ENCODE measurements at places on chromosomes 6 and 20.

- DNase-seq, result no peak
Measured at GRCh38 chr20:23367770-23368169, 5.8 kb downstream of the GZF1 start.

- DNase-seq, result peak; percentile 44
Measured at GRCh38 chr6:17392978-17393891, at the start of gene CAP2. Gene CAP2, plus strand, starts transcription at chr6:17393595. Its CDS starts 27,961 bp downstream, at chr6:17421556.

- no peak for DNase-seq
Measured at GRCh38 chr6:7542065-7542873, 798 bp downstream of the DSP start.

- no peak for DNase-seq
Measured at GRCh38 chr6:20313960-20314530, 87.6 kb upstream of the E2F3 start.

DNA sequence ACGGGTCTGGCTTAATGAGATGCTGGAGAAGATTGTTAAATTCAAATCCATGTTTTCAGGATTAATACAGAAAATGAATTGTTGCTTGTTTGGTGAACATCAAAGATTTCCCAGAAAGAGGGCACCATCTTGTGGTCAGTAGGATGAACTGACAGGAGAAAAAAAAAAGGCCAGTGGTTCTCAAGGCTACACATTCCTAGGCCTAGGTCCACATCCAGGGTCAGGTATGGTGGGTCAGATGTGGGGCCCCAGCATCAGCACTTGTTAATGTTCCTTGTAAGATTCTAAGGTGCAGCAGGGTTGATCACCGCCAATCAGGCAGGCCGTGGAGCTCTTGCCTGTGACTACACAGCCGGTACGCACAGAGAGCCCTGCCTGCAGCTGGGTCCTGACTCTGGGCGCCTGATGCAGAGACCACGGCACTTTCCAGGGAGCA is 34.0 kb upstream of the FOXO3 start:
- DNase-seq, result peak; percentile 45

DNA sequence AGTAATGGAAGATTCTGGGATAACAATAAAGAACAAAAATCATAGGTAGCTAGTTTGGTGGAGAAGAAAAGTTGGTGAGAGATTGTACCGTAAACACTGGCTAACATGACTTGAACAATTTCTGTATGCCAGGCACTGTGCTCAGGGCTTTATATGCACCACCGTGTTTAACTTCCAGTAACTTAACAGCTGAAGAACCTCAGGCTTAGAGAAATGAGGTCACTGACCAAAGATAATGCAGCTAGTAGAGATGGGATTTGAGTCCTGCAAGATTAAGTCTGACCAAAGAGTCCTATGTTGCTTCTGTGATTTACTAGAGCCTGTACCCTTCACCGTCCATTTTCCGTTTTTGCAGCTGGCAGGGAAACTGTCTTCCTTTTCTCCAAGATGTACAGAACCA is 2.7 kb downstream of the CSTF1 start:
- DNase-seq, result no peak

DNA sequence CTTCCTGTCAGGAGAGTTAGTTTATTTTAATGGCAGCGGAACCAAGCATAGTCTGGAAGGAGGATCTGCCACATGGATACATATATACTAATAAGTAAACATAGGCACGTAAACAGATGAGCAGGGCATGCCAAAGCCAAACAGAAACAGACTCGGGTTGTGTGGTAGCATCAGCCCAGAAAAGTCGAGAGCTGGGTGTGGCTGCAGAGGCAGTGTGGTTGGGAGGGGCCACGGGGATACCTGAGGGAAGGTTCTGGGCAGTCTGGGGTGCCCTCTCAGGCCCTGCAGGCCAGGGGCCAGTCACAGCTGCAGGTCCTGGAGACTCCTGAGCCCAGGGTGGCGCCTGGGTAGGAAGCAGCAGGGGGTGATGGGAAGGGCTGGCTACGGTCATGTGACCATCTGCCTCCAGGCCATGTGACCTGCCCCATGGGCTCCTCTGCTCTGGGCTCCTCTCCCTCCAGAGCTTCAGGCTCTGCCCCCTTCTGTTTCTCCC is 42.8 kb upstream of the MRPS10 start:
- DNase-seq, result no peak

GRCh38 chr6:136969930-136970329 is 47.8 kb downstream of the SLC35D3 start:
- peak; percentile 62 for DNase-seq

- peak; percentile 79 for DNase-seq
Measured at GRCh38 chr6:81820980-81821379, 68.5 kb upstream of the TENT5A start.

GRCh38 chr6:100968949-100969348 is 87.8 kb upstream of the ASCC3 start:
- DNase-seq, result no peak

- DNase-seq, result no peak
Measured at GRCh38 chr20:51591871-51592270, 49.4 kb upstream of the NFATC2 start.

DNA sequence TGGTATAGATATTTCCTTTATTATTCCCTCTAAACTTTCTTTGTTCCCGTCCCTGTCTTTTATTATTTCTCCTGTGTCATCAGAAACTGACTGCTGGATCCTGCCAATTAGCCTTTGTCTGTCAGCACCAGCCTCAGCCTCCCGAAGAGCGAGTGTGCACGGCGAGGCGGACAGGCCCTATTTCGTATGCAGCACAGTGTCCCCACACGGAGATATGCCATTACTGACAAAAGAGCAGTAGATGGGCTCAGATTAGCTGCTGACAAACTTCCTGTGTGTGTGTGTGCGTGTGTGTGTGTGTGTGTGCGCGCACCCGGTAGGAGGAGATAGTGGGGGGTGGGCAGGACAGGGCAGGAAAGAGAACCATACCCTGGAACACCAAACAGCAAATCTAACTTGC is 99.5 kb upstream of the ZFP64 start:
- DNase-seq, result no peak

GRCh38 chr6:21780141-21780540 is 186.6 kb downstream of the SOX4 start:
- no peak for DNase-seq

GRCh38 chr6:139825935-139826374 is 451.5 kb upstream of the CITED2 start:
- no peak for DNase-seq

DNA sequence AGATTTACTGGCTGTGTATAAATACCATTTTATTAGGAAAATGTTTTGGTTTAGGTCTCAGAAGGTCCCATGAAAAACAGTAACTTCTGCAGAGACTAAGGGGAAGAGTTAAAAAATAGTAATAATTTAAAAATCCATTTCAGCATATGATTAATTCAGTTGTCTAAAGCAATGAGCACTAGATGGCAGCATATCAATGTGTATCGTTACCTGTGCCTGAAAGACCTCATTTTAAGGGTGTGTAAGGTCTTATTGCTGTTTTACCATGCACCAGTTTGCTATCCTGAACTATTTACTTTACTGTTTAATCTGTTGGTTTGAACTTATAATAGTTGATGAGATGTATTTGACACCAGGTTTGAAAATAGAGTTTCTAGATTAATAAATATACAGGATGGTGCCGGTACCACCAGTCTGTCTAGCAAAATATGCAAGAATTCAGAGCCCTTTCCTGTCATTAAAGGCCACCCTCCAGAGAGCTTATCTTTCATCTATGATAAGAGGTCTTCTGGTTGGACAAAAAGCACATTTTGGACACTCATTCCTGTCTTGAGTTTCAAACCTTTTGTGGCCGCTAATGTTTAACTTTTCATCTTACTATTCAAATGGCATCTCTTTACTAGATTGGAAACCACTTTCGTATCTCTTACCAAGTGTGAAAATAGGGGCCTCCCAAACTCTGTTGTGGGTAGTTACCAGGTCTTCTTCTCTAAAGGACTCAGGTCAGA is 8.9 kb upstream of the AHI1 start:
- peak; percentile 48 for DNase-seq

- no peak for DNase-seq
Measured at GRCh38 chr6:166850677-166851076, 105.7 kb downstream of the RNASET2 start.

DNA sequence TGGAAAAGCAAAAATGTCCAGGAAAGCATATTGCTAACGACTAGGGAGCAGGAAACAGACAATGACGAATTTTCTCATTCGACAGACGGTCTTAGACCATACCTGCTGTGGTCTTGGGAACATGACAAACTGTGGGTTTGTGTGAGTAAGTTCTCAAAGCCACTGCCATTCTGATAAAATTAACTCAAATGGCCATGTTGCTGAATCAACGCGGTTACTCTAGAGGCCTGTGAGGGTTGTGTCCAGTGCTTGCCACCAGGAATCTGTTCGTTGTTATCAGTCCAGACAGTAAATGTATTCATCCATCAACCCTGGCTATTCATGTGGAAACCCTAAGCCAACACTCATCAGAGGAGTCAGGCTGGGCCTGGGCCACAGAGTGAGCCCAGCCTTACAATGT is 124.3 kb downstream of the MYLK4 start:
- no peak for DNase-seq

GRCh38 chr6:159720708-159721107 is 6.6 kb upstream of the WTAP start:
- peak; percentile 53 for DNase-seq

DNA sequence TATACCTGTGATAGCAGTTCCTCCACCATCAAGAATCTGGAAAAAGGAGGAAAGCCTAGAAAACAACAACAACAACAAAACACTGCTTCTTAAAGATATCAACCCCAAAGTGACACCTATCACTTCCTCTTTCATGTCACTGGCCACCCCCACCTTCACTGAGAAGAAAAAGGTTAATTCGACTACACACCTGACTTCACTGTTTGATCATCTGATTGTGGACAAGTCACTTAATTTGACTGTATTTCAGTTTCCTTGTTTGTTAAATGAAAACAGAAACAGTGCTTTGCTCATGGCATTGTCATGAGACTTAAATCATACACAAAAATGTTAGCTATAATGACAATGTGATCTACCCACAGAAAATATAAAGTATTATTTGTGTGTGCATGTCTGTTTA is 280.6 kb upstream of the SULF2 start:
- DNase-seq, result no peak

DNA sequence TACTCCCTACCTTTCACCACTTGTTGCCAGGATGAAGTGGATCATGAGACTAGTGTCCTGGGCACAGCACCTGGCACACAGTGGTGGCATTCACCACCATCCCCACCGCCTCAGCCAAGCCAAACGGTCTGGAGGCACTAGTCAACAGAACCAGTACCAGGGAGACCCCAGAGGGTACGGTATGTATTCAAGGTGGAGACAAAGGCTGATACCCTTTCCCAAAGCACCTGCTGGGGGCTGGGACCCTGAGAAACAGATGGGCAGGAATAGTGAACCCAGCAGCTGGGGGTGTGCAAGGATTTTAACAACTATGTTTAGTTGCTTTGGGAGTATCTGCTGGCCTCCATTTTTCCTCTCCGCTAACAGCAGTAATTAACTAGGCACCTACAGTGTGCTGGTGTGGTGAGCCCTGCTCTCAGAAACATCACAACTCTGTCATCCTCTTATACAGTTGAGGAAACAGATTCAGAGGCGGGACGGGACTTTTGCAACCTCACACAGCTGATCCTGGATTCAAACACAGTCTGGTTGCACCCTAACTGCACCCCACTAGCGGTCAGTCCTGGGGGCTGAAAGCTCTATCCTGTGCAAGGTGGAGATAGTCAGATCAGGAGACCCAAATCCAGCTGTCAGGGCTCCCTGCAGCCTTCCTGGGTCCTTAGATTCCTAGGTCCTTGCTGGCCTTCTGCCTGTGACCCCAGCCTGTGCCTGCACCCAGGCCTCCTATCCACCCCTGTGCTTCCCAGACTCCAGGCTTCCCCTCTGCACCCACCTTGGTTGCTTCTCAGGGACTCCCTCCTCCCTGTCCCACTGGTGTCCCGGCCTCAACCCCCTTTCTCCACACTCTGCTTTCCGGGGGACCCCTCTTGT is 1.2 kb downstream of the SNTA1 start:
- DNase-seq, result no peak

GRCh38 chr6:33595001-33595846 is 15.1 kb upstream of the BAK1 start:
- no peak for DNase-seq

DNA sequence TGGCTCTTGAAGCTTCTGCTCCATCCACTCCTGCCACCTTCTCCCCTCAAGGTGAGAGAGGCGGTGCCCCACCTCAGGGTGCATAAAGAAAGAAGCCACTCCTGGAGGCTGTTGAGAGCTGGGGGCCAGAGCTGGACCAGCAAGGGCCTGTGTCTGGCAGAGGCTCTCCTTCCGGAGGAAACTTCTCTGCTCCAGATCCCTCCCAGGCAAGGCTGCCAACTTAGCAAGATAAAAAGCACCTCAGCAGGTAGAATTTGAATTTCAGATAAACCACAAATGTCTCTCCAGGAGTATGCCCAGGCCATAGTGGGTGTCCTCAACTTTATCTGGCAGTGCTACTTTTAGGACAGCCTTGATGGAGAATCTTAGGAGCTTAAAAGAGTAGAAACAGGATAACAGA is 13.8 kb downstream of the UNC93A start:
- DNase-seq, result no peak

- DNase-seq, result no peak
Measured at GRCh38 chr6:165747963-165748362, 84.9 kb upstream of the PDE10A start.

GRCh38 chr6:24967211-24967610 is 31.5 kb upstream of the RIPOR2 start:
- no peak for DNase-seq

- no peak for DNase-seq
Measured at GRCh38 chr6:56806368-56806767, 148.5 kb upstream of the BEND6 start.

GRCh38 chr6:109998159-109998785 is 20.2 kb downstream of the GPR6 start:
- DNase-seq, result no peak

DNA sequence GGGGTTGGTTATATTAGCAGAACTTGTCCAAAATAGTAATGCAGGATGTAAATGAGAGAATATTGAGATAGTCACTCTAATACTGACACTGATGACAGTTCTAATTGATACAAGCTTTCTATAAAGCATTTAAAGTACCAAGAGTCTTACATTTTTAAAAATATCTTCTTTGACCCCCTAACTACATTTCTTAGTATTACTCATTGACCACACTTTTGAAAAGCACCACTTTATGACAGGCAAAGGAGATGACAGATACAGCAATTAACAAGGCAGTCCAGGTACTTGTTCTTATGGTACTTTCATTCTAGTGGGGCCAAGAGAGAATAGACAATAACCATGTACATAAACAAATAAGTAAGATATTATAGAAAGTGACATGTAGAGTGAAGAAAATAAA is 139.4 kb upstream of the EYA4 start:
- no peak for DNase-seq

DNA sequence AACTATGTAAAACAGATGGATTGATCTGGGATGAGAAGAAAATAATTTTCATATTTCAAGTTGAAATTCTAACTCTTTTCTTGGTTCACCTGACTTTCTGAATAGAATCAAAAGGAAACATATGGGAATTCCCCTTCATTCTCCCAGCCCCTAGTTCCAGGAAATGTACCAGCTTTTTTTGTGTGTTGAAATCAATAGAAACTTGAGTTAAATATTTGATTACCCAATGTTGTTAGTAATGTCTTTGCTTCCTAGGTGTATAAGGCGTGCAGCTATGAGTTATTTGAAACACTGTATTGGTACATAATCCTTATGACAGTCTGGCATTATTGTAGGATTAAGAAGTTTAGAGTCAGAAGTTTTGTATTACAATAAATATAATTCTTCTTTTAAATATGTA is 21.5 kb downstream of the VNN2 start:
- DNase-seq, result no peak
